ENCODE measurements at places on chromosomes 6 and 20. TPM values are rescaled to one million over a fixed set of nuclear protein-coding genes. Genes with fewer than 3 reads are reported as not detected.

Gene EYS
- total RNA-seq: 4.5 TPM

Gene MSH5
- total RNA-seq: 6.2 TPM

Gene EMILIN3
- 8.6 TPM for total RNA-seq

Gene PRKN
- 7.9 TPM for total RNA-seq

Gene MRPS18B
- total RNA-seq: 61.9 TPM

Gene OOEP
- total RNA-seq: not detected

Gene LY6G6F
- total RNA-seq: not detected

Gene MMUT
- total RNA-seq: 38.5 TPM

Gene MOCS3
- total RNA-seq: 5.1 TPM

Gene EZR
- 114 TPM for total RNA-seq

Gene DAAM2
- total RNA-seq: 95.6 TPM

Gene ELOVL4
- total RNA-seq: 78.2 TPM

Gene SLC22A7
- 0.20 TPM for total RNA-seq

Gene SCGN
- 2.9 TPM for total RNA-seq

Gene CNKSR3
- 17.0 TPM for total RNA-seq

Gene RRAGD
- total RNA-seq: 44.6 TPM

Gene SYNE1
- total RNA-seq: 201 TPM

Gene CYP39A1
- 10.8 TPM for total RNA-seq

Gene WFDC13
- total RNA-seq: not detected

Gene FLOT1
- total RNA-seq: 106 TPM

Gene LTA
- total RNA-seq: not detected

Gene PHACTR3
- 23.5 TPM for total RNA-seq

Gene HLA-DOA
- total RNA-seq: 5.8 TPM

Gene BPIFB1
- total RNA-seq: not detected

Gene OXT
- 0.33 TPM for total RNA-seq

Gene PRR18
- total RNA-seq: 5.3 TPM

Gene LST1
- total RNA-seq: 15.2 TPM

Gene HUS1B
- total RNA-seq: 0.99 TPM

Gene BPIFA1
- not detected for total RNA-seq

Gene EBF4
- total RNA-seq: 17.4 TPM

Gene LAMA5
- 51.1 TPM for total RNA-seq

Gene OVOL2
- total RNA-seq: 0.40 TPM

Gene KHDRBS2
- 13.0 TPM for total RNA-seq

Gene MARCKS
- 365 TPM for total RNA-seq

Gene FLRT3
- total RNA-seq: 53.7 TPM

Gene GLO1
- 159 TPM for total RNA-seq

Gene ADGRF1
- total RNA-seq: not detected

Gene BHLHE23
- total RNA-seq: not detected

Gene ENPP1
- 10.8 TPM for total RNA-seq

Gene EEF1A2
- total RNA-seq: 188 TPM

Gene KIF25
- 3.0 TPM for total RNA-seq

Gene FOXP4
- total RNA-seq: 3.5 TPM

Gene LRRN4
- total RNA-seq: 0.20 TPM

Gene FUT9
- 89.4 TPM for total RNA-seq

Measured in spinal cord (tissue), 10 donors.